WTC11 (cell line): ENCODE measurements at places on chromosomes 7 and 10.

DNA sequence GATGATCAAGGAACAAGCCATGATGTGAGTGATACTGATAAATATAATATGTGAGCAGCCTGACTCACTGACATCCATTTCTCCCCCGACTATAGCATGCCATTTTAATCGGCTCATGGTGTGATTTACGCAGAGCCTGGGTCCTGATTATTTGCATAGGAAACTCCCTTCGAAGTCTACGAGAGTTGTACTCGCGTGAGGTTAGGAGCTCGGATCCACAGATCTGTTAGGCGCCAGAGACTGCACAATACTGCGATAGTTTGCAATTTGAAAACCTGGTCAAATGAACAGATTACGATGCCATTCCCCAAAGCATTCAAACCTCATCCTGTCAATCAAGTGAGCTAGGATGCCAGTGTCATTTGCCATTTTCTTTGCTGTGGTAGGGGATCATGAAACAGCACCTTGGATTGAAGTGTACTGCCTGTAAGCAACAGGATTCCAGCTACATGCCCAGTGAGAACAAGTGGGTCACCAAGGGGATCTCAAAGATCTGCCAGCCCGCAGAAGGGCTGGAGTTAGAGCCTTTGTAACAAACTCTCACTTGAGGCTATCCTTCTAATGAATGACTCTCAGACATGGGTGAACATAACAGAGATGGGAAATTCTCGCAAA lies 158.3 kb downstream of the FRMD4A start:
- DNase-seq = no peak

DNA sequence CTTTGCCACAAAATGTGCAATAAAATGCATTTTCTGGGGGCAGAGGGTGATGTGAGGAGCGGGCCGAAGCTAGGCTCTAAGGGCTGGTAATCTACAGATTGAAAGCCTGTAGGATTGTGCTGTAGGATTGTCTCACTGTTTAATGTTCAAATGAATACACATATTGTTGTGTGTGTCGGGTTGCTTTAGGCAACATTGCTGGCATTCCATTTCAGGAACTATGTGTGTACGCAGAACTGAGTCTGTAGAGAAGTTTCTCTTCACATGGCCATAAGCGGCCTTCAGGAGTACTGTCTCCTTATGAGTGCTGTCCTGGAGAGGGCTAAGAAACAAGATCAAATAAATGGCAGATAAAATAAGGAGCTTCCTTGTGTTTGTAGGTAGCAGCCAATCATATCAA lies 540.2 kb downstream of the GATA3 start:
- no peak for DNase-seq

DNA sequence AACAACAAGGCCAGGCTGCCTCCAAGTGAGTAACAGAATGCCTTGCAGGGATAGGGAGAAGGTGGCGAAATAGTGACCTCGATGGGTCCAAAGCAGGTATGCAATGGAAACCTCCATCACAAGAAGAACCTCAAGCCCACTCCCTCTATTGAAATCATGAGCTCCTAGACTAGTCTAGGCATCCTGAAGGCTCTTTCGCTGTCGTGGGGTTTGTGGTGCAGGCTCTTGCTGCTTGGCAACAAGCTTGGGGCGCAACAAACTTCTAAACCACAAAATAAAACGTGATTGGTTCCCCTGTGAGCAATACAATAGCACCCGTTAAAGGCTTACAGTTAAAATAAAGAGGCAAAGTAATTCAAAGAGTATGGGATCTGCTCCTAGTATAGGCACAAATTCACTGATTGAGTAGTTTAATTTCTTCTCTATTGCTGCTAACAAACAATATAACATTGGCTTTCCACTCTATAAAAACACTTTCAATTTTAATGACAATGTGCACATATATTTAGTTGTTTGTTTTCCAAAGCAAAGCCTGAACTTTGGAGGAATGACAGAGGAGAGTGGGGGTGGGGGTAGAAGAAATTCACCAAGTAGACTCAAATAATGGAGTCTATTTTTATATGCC lies 64.1 kb downstream of the C10orf67 start:
- peak; percentile 38 for DNase-seq

GRCh38 chr7:117835016-117835664 lies 38.1 kb downstream of the CTTNBP2 start:
- DNase-seq = peak; percentile 22

DNA sequence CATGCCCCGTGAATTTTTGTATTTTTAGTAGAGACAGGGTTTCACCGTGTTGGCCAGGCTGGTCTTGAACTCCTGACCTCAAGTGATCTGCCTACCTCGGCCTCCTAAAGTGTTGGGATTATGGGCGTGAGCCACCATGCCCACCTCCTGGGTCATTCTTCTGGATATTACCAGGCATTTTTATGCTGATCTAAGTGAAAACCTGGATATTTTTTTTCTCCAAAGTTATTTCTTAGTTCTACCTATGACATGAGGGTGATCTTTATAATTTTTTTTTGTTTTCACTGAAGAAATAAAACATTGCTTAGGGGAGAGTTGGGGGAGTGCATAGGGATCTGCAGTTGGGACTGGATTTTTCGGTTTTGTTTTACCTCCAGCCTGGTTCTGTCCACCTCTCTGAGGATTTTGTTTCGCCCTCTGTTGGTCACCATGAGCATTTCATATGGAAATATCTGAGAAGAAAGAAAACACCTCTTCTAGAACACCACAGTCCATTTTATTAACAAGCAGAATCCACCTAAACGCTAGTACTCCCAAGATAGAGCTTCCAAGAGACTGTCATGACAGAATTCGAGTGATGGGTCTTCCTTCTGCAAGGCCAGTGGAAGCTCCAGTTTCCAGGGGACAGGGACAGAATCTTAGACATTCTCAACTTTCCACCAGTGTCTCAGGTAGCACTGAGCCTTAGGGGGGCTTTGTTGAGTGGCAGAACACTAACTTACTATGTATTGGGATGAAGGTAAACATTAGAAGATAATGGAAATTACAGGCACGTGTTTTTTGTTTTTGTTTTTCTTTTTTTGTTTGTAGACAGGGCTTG lies 33.4 kb upstream of the AFAP1L2 start:
- no peak for DNase-seq

- DNase-seq = no peak
Measured at GRCh38 chr10:69387500-69387899, 29.2 kb downstream of the TACR2 start.

DNA sequence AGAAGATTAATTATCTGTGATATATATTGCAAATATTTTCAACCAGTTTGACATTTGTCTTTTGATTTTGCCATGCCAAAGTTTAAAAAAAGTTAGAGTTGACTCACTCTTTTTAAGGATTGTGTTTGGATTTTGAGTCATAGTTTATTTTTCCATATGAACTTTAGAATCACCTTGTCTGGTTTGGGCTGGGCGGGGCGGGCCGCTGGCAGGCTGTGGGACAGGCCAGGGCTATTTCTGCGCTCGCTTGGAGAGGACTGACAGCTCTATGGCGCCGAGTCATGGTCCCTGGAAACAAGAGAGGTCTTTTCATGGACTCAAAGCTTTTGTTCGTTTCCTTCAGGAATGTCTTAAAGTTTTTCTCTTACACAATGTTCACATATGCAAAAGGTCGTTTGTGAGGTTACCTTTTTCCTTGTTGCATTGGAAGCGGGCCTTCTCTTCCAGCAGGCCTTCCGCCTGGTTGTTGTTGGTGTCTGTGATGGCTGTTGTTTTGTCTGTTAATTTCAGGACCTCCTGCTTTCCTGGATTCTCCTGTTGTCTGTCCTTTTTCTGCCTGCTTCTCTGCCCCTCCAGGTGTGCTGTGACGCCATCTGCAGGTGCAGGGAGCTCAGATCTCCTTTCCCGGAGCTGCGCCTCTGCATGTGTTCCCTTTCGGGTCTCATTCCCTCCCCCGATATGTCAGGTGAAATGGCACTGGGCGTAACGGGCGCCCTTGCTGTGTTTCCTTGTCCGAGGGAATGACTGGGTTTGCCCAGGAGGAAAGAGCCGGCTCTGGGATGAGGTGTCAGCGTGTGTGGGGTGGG lies 53.8 kb downstream of the INPP5A start:
- DNase-seq = peak; percentile 64

DNA sequence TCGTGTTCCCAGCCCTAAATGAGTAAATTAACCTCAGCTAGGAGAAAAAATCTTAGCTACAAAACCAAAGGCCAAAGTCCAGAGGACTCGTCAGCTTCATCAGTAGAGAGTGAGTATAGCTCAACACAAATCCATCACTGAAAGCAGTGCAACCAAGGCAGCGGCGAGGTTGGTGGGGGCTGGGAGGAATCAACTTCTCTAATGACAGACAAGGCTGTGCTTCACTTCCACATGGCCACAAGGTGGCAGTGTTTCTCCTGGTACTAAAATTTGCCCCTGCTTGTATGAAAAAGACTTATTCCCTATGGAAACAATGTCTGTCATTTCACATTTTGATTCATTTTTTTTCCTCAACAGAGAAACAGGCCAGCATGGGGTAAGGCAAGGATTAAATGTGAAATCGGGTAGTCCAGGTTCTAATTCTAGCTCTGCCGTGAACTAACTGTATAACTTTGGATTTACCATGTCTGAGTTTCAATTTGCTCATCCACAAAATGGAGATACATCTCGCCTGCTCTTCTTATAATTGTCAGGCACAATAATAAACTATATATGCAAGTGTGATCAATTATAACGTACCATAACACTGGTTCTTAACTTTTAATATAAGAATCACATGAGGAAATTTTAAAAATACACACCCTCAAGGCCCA lies 39.3 kb downstream of the FAS start:
- DNase-seq = peak; percentile 67

GRCh38 chr7:158947627-158948026 lies 91.3 kb downstream of the DYNC2I1 start:
- no peak for DNase-seq

DNA sequence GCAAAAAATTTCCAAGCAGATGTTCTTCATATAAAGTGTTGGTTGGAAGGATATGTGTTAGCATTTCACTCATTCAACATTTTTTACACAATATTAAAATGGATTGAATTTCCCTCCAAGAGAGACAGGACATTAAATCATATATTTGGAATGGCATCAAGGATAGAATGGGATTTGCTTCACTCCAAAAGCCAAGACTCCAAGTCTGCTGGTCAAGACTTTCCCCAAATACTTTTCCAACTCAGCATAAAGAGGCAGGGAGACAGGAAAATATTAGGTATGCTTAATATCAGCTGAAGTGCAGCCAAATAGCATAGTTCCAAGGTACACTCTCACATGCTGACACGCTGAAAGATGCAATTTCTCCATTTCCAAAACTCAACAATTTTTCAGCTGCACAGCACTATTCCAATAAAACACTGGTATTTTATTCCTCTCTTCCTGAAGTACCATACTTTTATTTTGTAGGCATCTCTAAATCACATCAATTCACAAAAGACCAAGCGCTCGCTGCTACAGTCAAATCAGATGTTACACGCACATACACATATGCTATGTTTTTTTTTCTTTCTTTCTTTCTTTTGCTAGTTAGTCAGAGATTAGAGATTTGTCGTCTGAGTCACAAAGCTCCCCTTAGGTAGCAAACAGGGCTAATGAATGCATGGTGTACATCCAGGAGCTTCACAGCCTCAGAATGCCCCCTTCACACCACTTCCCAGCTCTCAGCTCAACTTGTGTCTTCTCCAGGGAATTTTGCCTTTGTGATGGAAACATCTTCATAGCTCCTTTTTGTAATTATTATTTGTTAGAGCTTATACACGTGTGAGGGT lies 1033.8 kb upstream of the AUTS2 start:
- no peak for DNase-seq

GRCh38 chr10:75612904-75613684 lies 181.7 kb downstream of the LRMDA start:
- DNase-seq = no peak

DNA sequence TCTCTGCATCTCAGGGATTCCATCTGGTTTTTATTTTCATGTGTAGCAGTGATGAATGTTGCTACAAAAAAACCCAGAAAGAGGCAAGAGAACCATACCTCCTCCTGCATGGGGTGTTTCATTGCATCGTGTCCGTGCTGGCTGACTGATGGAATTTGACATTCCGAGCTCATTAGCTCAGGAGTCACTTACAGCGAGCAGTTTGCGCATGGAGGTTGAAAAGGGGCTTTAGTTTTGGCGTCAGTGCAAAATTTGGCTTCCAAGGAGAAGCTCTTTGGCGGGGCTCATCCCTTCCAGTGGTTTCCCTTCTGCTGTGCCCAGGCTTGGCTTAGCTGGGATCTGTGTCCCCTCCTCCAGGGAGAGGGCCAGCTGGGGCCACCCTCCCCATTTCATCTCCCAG lies 25.8 kb downstream of the EMX2 start:
- no peak for DNase-seq

- DNase-seq = no peak
Measured at GRCh38 chr10:74650613-74651012, 175.8 kb upstream of the KAT6B start.

DNA sequence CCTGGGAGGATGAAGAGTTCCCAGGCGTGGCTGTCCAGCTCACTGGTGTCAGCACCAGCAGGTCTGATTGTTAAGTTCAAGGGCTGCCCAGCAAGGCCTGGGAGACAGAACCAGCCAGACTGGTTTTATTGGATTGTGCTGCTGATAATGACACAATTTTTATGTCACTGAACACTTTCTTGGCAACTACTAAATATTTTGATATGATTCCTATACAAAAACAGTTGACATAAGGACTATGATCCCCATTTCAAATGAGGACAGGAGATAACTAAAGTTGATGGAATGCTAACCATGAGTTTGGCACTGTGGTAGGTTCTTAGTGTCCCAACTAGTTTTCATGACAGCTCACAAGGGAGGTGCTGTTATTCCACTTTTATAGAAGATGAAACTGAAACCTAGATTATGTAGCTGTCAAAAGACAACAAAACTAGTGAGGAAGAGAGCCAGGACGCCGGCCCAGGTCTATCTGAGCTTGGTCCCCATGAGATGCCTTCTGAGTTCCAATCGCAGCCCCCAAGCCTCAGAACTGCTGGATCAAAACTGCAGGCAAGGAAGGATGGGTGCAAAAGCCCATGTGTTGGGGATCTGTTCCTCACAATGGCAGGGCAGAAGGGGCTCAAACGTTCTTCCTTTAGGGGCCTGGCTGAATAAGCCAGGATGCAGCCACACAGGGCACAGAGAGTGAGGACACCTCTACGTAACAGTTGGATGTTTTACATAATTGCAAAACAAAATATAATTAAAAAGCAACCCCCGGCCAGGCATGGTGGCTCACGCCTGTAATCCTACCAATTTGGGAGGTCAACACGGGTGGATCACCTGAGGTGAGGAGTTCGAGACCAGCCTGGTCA lies 52.8 kb downstream of the COBL start:
- DNase-seq = no peak

- DNase-seq = no peak
Measured at GRCh38 chr10:15258255-15258654, 89.8 kb upstream of the NMT2 start.

GRCh38 chr10:34124522-34125035 lies 690.5 kb downstream of the PARD3 start:
- DNase-seq = no peak

DNA sequence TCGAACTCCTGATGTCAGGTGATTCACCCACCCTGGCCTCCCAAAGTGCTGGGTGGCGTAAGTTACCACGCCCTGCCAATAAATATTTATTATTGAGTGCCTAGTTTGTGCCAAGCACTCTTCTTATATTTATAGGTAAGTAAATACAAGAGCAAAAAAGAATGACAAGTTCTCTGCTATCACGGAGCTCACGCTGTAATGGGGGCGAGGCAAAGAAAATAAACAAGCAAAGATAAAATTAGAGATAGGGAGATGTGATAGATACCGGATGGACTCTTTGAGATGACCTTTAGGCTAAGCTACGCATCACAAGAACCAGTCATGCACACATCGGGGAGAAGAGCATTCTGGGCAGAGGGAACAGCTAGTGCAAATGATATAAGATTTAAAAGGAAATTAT lies 46.3 kb downstream of the GCC1 start:
- no peak for DNase-seq
